Esophagus squamous epithelium (tissue), 5 donors: ENCODE measurements at places on chromosomes 11 and 22.

GRCh38 chr11:129423426-129423825 is 47.8 kb downstream of the BARX2 start:
- DNase-seq: no peak

GRCh38 chr11:102293873-102294601 is 23.2 kb upstream of the BIRC3 start:
- no peak for DNase-seq

GRCh38 chr11:1351278-1351937 is 38.3 kb upstream of the BRSK2 start:
- no peak for DNase-seq

GRCh38 chr11:106398502-106399075 is 321.1 kb downstream of the AASDHPPT start:
- no peak for DNase-seq

DNA sequence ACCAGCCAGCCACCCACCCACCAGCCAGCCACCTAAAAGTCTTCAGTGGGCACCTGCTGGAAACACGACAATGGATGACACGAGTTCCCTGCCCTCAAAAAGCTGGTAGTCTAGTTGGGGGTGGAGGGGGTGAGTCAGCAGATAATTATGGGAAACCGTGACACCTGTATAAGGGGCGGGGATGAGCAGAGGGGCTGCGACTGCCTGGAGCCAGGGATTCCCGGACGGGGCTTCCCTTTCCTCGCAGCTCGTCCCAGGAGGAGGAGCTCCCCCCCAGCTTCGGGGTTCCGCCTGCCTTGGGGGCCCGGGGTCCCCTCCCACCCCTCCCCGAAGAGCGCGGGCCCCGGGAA is 2.3 kb upstream of the RTN4RL2 start:
- DNase-seq: no peak

DNA sequence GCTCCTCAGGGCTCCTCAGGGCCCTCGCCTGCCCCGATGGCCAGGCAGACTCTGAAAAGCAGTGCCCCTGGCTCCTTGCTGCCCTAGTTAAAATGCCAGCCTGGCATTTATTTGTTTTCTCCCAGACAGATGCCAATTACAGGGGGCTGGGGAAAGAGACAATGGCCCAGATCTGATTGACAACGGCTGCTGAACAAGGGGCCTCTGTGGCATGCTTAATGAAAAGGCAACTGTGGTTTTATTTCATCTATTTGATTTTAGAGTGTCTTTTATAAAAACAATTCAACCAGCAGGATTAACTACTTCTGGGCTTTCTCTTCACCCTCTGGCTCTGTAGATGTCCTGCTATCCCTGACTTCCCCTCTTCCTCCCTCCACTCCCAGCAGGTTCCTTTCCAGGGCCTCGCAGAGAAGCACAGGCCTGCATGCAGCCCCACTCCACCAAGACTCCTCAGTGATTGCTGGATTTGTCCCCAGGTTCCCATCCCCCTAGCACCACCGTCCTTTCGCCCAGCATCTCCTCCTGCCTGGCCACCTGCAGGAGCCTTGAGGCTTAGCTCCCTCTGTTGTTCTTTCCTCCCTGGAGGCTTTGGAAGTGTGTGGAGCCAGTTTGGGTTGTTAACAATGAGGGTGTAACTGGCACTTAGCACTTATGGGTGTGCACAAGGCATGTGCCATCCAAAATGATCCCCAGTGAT is 171.1 kb downstream of the TENM4 start:
- DNase-seq: no peak

GRCh38 chr11:71153005-71153390 is 99.4 kb downstream of the SHANK2 start:
- DNase-seq: no peak

- no peak for DNase-seq
Observed at GRCh38 chr11:71428861-71429435, 19.2 kb downstream of the DHCR7 start.

- DNase-seq: no peak
Observed at GRCh38 chr11:45150943-45151342, 4.5 kb downstream of the PRDM11 start.

DNA sequence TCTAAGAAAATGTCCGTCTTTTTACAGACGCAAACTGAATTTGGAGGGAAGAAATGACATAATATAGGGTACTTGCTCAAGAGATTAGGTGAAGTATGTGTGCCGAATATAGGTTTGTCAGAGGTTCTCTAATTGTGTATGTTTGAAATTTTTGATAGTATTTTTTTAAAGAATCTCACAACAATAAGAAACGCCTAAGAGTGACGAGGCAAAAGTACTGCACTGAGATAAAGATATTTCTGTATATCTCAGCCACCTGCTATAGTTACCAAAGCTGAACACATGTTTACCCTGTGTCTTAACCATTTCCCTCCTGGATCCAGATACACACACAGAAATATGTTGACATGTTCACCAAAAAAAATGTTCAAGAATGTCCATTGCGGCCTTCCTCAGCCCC is 92.0 kb downstream of the PRMT3 start:
- no peak for DNase-seq

GRCh38 chr11:128926437-128927107 is 16.1 kb downstream of the TP53AIP1 start:
- no peak for DNase-seq

- no peak for DNase-seq
Observed at GRCh38 chr11:114928260-114928870, 250.0 kb downstream of the NXPE2 start.

DNA sequence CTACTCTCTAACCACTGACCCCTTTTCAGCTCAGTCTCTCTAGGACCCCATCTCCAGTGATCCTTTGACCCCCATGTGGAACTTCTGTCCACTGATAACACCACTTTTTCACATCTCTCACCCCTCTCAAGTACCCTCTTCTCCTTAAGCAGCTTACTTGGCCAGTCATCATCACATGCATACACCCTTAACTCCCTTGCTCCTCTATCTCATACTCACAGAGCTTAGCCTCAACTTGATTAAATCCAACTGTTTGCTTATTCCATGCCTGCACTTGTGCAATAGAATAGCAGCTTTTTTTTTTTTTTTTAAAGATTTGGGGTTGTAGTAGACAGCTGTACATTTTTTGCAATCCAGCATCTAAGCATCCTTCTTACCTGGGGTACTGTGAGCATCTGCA is 22.2 kb downstream of the AQP11 start:
- no peak for DNase-seq

DNA sequence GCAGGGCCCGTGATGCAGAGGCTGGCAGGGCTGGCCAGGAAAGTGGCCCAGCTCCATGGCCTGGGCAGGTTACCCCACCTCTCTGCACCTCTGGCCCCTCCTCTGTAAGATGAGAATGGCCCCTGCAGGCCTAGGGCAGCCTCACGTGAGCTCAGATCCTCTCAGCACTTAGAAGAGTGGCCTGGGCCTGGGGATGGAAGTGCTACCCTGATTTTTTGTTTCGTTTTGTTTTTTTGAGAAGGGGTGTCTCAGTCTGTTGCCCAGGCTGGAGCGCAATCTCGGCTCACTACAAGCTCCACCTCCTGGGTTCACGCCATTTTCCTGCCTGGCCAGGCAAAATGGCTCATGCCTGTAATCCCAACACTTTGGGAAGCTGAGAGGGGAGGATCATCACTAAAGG is 982 bp downstream of the APOBEC3H start:
- DNase-seq: no peak

GRCh38 chr22:36331912-36332622 is 55.7 kb downstream of the MYH9 start:
- DNase-seq: no peak

DNA sequence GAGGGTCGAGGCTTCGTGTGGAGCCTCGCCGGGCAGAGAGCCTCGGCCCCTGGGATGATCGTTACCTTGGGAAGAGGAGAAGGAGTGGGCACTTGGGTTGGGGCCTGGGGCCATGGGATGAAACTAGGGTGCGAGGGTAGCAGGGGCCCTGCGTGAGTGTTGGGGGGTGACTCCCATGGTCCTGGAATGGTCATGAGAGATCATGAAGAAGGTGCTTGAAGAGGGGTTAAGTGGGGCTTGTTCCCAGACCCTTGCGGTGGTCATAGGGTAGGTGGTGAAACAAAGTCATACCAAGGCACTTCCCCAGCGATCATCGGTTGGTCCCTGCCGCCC is 284 bp downstream of the CCS start:
- no peak for DNase-seq

DNA sequence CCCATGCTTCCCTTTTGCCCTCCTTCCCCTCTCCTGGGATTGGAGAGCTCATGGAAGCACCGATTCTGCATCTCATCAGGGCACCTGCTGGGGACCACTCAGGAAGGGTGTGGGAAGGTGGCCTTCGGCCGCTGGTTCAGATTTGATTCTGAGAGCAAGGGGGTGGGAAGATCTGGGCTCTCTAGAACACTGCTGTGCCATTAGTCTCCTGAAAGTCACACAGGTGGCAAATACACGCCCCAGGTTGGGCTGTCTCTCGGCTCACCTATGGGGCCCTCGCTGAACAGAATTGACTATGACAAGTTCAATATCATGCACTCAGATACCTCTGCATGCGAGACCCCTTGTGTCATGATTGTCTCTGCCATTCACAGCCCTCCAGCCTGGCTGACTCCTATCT is 12.8 kb upstream of the APOBEC3A start:
- DNase-seq: no peak

DNA sequence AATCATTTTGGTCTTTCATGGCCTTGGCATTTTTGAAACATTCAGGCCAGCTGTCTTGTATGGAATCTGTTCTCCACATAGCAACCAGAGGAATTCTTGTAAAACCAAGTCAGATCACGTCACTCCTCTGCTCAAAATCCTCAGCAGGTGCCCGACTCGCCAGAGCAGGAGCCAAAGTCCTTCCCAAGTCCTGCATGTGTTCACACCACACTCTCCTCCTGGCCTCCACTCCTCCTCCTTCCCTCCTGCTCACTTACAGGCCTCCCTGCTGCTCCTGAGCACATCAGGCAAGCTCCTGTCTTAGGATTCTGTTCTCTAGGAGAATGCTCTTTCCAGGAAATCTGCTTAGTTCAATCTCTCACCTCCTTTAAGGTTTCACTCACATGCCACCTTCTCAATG is 6.9 kb upstream of the PSMC3 start:
- no peak for DNase-seq

- DNase-seq: no peak
Observed at GRCh38 chr22:30891781-30892180, 76.8 kb downstream of the MORC2 start.

GRCh38 chr11:8601376-8602133 is 7.5 kb upstream of the STK33 start:
- no peak for DNase-seq

DNA sequence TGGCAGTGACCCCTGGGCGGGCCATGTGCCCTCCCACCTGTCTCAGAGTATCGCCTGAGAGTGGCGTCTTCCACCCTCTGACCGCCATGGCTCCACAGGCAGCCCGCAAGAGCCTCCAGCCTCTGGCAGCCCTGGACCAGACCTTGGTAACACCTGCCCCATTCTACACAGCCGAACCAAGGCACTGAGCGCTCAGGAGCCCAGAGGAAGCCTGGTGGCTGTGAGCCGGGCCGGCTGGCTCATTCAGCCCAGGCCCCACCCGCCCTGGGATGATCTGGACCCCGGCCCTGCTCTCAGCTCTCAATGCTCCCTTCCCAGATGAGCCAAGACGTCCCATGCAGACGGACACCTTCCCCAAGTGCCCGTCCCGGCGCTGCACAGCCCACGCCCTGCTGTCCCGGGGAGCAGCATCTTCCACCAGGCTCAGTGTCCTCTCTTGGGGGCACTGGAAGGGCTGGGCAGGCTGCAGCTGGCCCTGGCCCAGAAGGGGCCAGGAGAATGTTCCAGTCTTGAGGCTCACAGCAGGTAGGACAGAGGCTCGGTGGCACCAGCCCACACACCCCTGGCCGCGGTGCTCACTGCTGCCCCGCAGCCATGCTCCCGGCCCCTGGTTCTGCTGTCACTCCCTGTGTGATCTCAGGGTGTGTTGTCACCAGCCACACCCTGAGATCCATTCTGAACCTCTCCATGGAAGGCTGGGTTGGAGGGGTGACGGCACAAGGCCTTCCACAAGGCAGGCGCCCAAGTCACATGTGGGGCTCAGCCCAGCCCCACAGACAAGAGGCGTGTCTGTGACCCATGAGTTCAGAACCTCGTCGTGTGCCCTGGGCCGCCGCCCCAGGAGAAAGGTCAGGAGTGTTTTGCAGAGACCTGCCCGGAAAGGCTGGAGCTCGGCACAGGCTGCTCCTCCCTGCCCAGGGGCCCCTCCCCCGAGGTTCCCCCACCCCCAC is 24.2 kb upstream of the PPARA start:
- DNase-seq: no peak

DNA sequence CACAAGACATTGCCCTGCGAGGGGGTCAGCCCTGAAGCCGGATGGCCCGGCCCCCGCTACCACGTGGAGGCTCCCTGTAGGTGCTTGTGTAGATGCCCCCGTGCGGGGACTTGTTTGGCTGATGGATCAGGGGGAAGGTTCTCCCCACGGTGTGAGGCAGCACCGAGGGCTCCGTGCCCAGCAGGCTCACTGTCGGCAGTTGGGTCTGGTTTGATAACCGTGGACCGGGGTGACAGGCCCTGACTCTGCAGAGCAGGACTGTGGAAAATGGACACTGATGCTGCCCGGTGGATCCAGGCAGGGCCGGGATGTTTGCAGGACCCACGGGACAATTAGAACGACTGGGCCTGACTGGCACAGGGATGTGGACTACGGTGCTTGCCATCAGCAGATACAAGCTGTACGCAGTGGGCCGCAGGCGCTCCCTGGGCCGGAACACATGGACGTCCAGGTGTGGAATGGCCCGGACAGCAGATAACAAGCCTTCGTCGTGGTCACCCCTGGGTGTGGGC is 19.0 kb downstream of the KCNQ1 start:
- DNase-seq: no peak

DNA sequence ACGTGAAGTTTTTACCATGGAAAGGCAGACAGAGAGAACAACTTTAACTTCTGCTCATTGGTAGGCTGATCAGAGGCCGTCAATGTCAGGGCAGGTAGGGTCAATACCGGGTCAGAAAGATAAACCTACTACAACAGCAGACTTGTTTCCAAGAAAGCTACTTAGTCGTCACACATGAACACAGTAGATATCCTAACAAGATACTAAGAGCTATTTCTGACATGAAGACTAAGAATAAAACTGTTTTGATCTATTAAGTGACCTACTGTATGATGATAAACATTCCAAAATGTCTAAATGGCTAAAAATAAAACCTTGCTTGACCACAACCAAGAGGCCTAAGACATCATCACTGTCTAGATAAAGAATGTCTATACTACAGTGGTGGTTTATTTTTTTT is 231.3 kb downstream of the CADM1 start:
- no peak for DNase-seq

DNA sequence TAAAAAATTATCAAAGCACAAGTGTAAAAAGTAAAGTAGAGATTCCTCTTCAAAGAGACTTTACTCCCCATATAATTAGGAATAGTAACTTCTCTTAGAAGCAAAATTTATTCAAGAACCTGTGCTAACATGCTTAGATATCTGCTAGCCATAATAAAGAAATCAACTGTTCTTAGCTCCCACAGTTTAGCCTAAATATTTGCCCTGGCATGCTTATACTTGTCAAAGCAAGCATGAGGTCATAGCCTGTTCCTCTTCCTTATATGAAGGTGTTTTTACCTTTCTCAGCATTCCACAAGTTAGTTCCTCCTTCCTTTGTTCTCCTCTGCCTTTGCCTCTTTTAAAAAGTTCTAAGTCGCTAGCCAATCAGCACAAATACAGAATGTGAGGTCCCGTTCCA is 30.3 kb downstream of the RIC3 start:
- DNase-seq: no peak

GRCh38 chr11:44016546-44017442 is 31.0 kb upstream of the ACCSL start:
- DNase-seq: no peak
